ENCODE measurements at places on chromosomes 2 and 18. TPM values are rescaled to one million over a fixed set of nuclear protein-coding genes. Genes with fewer than 3 reads are reported as not detected.

Gene MAB21L4
- 0.37 TPM for polyA plus RNA-seq

Gene RRM2
- 0.45 TPM for polyA plus RNA-seq

Gene CIDEA
- polyA plus RNA-seq, result 527 TPM

Gene NXPH2
- polyA plus RNA-seq, result not detected

Gene ANTXR1
- polyA plus RNA-seq, result 1.7 TPM

Data from adipose tissue (tissue), 3 donors.